ENCODE measurements at places on chromosomes 1 and 21.
A peak's percentile ranks its signal among the peaks of the same experiment; 100 is the strongest.

GRCh38 chr1:116759636-116760035 is 5.4 kb downstream of the CD2 start:
- no peak for DNase-seq

DNA sequence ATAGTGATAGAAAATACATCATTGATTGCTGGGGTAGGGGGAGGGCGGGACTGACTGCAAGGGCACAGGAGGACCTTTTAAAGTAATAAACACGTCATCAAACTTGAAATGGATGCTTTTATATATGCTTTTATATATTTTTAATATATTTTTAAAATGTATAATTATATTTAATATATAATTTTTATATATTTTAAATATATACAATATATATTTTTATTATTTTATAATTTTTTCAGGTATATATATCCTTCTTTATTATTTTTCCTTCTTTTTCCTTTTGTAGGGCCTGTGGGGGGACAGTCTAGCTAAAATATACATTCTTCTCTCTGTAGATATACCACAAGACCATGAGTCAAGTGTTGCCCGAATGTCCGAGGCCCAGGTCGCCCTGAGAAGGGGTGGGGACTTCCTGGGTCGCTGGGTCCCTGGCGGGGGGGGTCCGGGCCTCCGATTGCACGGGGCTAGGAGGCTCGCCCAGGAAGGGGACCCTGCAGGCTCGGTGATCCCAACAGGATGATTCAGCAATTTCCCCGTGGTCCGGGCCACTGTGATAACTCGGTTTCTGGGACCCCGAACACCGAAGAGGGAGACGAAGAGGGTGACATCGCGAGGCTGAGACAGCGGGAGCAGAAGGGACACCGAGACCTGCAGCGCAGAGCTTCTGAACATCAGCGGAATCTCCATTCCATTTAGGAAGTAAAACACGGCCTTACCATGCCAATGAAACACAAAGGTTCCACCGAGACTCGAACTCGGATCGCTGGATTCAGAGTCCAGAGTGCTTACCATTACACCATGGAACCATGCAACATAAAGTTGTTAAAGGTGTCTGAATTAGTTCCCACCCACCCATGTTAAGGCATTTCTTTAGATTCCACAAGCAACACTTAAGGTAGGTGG is 112.5 kb upstream of the NBPF11 start:
- peak; percentile 4 for DNase-seq

- no peak for DNase-seq
Measured at GRCh38 chr1:7333620-7334019, 437.5 kb upstream of the VAMP3 start.

- no peak for DNase-seq
Measured at GRCh38 chr1:81472387-81472786, 328.3 kb upstream of the ADGRL2 start.

DNA sequence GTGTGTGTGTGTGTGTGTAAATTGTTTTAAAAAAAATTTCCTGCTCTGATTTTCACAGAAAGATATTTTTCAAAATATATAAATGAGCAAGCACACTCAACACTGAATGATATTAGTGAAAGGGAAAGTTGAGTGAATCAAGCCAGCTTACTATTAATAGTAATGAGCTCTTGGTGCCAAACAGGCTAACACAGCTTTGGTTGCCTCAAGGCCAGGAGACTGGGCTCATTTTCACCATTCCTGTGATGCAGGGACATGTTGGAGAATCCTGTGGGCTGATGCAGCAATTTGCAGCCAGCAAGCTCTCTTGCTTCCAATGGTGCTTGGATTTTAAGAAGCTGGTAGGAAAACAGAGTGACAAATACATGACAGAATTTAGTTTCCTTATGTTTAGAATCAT is 30.2 kb downstream of the PLA2G4A start:
- no peak for DNase-seq

GRCh38 chr1:45097944-45098343 is 85.9 kb downstream of the UROD start:
- no peak for DNase-seq

GRCh38 chr1:198848206-198848605 is 209.4 kb downstream of the PTPRC start:
- DNase-seq, result no peak

DNA sequence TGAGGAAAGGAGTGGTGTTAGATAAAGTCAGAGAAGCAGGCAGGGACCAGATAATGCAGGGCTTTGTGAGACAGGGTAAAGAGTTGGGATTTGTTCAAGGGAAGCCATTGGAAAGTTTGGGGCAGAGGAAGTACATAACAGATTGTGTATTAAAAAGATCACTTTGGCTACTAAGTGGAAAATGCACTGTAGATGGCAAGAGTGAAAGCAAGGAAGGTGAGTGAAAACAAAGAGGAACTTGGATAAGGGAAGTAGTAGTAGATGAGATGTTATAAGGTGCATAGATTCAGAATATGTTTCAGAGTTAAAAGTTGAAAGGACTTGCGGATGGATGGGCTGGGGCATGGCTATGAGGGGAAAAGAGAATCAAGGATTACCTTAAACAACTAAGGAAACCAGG is 17.4 kb downstream of the MRPL39 start:
- no peak for DNase-seq

DNA sequence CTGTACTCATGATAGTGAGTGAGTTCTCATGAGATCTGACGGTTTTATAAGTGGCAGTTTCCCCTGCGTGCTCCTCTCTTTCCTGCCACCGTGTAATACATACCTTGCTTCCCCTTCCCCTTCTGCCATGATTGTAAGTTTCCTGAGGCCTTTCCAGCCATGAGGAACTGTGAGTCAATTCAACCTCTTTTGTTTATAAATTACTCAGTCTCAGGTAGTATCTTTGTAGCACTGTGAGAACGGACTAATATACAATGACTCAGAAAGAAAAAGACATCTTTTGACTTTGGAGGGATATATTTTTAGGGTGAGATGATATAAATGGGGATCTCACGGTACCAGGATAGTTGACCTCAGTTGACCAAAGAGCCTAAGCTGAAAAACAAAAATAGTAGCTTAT is 74.7 kb upstream of the BACH1 start:
- no peak for DNase-seq

DNA sequence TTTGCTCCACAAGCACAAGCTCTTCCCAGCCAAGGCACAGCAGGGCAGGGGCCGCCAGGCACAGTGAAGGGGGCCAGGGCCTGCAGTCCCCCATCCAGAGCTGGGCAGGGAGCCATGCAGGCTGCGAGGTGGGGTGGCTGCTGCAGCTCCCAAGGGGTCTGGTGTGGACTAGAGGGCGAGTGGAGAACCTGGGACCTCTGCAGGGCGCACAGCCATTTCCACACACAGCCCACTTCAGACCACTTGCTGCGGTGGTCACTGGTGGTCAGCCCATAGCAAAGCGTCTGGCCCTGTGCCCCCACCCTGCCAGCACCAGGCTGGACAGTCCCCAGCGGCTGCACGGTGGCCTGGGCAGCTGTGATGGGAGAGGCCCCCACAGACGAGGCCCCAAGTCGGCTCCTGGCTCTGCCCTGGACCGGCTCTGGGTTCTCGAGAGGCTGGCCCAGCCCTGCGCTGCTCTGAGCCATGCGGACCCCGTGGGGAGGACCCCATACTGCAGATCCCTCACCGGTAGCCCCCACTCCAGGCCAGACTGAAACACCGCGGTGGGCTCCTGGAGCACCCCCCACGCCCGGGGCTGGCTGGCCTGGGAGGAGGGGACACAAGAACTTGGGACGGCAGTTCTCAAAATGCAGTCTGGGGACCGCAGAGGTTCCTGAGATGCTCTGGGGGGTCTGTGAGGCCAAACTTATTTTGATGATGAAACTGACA is 47.1 kb upstream of the COL6A2 start:
- no peak for DNase-seq

DNA sequence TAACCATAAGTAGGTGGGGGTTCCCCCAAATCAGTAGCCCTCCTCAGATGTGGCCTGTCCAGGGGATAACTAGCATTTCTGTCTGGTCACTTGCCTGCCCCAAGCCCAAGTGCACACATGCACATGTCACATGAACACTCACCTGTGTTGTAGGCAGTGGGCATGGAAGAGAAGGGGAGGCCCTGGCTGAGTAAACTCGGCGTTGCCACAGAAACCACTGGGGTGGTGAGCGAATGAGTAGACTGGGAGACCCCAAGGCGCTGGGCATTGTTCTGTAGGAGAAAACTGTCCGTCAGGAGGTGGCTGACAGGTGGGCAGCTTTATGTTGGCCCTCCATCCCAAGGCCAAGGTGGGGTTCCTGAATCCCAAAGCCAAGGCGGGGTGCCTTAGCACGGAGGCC is 25.6 kb downstream of the MEF2D start:
- no peak for DNase-seq

DNA sequence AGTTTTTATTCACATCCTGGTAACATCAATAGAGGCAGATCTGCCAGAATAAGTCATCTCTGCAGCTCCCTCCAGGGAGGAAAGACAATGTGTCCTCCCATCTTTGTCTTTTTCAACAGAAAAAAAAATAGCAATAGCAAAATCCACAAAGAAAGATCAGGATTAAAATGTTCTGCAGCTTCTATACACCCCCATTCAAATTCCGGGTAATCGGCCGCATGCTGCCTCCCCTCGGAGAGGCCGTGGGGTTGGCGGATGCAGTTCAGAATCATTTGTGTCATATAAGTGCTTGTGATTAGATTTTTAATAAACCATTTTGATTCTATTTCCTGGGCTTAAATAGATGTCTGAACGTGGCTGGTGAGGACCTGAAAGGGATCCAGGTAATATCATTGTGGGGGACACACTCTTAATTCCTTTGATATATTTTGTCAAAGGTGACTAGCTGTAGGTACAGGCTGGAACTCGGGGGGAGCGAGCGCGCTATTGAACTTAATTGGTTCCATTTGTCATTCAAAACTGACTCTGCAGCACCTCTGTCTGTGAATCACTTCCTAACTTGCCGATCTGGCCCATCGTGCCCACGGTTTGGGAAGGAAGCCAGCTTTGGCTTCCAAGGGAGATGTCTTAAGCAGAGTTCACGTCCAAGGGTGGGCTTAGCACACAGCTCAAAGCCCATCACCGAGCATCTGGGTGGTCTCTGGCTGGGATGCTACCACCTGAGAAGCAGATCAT is 85.6 kb upstream of the ARHGEF16 start:
- no peak for DNase-seq

GRCh38 chr1:183901748-183902330 is 96.9 kb downstream of the RGL1 start:
- DNase-seq, result no peak

DNA sequence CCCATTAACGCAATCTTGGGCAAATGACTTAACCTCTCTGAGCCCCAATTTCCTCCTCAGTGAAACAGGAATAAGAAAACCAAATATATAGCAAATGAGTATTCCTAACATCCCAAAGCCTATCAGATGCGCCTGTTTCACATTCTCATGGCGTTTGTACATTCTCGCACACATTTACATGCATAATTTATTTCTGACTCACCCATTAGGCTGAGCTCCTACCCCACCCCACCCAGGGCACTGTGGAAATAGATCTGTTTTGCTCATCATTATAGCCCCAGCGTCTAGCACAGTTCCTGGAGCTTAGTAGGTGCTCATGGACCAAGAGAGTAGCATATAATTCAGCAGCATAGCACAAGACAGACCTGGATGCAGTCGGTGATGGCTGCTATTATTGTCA is 146.1 kb upstream of the VANGL1 start:
- DNase-seq, result no peak

- no peak for DNase-seq
Measured at GRCh38 chr1:156416993-156417392, 48.0 kb downstream of the RHBG start.

- DNase-seq, result no peak
Measured at GRCh38 chr1:236489710-236490377, 33.9 kb upstream of the LGALS8 start.

- DNase-seq, result no peak
Measured at GRCh38 chr1:75765697-75766355, 20.2 kb upstream of the RABGGTB start.

GRCh38 chr1:181514298-181515290 is 31.3 kb downstream of the CACNA1E start:
- no peak for DNase-seq

- no peak for DNase-seq
Measured at GRCh38 chr1:6014130-6014999, 22.1 kb upstream of the NPHP4 start.

- no peak for DNase-seq
Measured at GRCh38 chr21:23534850-23535249, 2072.4 kb downstream of the MRPL39 start.

DNA sequence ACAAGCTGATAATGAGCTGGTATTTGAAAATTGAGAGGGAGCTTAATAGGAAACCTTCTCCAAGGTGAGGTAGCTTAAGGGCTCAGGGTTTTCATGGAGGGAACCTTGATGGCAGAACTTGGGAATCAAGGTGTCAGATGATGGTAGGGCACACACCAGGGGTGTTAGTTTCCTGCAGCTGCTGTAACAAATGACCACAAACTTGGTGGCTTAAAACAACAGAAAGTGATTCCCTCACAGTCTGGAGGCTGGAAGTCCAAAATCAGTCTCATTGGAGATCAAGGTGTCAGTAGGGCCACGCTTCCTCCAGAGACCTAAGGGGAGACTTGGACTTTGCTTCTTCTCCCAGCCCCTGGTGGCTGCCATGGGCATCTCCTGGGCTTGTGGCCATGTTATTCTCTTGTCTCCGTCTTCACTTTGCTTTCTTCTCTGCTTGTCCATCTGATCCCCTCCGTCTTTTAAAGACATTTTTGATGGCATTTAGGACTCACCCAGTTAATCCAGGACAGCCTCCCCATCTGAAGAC is 45.5 kb downstream of the HUNK start:
- no peak for DNase-seq

DNA sequence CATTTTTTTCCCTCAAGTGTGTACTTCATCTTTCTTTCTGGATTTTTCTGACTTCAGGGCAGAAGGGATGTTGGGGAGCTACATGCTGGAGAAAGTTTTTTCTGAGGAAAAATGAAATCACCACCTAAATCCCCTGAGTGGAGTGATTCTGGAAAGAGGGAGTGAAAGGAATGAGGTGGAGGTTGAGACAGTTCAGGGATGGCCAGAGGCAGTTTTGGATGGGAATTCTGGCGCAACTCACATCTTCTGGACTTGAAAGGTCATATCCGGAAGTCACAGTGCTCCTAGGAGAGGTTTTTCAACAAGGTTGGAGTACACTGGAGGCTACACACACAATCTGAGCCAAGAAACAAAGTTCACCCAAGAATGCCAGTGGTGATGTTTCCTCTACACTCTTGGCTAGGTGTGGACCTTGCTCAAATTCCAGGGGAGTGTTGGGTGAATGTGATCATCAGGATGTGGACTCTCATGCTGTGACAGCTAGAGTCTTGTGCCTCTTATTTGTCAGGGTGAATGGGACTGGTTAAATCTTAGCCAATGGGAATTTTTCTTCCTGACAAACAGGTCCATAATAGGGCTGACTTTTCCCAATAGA is 161.5 kb downstream of the HLX start:
- no peak for DNase-seq

DNA sequence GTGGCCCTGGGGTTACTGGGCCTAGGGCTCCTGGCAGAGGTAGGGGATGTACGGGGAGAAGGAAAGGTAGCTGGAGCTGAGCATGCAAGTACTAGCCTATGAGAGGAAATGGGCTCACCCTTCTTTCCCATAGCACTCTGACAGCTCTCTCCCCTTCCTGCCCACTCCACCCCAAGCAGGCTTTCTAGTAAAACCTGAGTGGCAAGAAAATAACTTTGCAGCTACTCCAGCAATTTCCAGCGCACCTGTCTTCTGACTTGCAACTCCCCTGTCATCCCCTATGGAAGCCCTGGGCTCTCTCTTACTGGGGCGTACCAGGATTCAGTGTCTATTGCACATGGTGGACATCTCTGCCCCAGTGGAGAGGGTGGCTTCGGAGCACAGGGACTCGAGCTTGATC is 6.7 kb upstream of the IVL start:
- DNase-seq, result no peak

GRCh38 chr1:186633116-186633515 is 47.1 kb downstream of the PTGS2 start:
- no peak for DNase-seq

Data from stimulated activated naive CD4-positive, alpha-beta T cell treated with Interleukin-2 at 50 U/mL for 16 hours (primary cell).